Nucleus accumbens (tissue), 56 donors: ENCODE measurements at places on chromosomes 11 and 22.

GRCh38 chr11:12139144-12139881 is 28.9 kb downstream of the MICAL2 start:
- no peak for DNase-seq

DNA sequence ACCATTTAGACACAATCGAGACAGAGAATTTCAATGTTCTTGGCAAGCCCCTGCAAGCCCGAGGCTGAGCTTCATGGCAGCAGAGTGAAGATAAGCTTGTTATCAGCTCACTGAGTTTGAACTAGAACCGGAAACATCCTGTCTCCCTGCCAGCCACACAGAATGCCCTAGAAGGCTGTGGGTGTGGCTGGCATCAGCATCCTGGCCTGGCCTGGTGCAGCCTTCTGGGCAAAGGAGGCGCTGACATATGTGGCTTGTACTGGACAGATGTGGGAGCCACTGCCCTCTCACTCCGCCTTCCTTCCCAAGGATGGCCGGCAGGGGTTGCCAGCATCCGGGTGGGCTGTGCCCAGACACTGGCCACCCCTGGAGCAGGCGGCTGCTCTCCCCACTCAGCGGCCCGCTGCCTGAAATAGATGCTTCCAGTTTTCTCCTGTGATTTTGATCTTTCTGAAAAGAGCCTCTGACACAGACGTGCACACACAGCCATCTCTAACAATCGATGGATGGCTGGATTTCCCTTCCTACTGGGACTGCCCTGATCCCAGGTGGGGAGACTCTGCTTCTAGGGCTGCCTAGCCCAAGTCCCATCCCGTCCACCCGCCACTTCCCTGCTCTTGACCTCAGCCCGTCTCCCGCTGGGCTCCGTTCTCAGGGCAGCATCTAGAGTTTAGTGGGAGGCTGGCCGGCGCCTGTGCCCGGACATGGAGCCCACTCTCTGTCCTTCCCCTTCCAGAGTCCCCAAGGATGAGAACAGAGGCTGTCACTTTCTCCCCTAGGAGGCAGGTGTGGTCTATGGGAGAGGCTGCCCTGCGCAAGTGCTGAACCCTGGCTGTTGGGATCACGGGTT is 149.7 kb downstream of the CTTN start:
- no peak for DNase-seq

GRCh38 chr22:21055880-21056319 is 10.2 kb downstream of the LRRC74B start:
- no peak for DNase-seq

DNA sequence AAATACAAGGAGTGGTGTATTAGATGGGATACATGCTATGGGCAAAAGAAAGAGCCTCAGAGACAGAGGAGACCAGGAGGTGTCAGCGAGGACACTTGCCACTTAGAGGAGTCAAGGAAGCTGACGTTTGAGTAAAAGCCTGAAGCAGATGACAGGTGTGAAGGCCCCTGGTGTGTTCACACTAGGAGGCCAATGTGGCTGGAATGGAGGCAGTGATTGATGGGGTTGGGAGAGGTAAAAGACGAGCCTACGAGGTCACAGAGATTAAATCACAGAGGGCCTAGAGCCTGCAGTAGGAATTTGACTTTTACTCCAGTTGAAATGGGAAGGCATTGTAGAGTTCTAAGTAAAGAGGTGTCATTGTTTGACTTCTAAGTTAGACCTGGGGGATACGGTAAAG is 12.0 kb upstream of the GDPD5 start:
- DNase-seq = no peak

DNA sequence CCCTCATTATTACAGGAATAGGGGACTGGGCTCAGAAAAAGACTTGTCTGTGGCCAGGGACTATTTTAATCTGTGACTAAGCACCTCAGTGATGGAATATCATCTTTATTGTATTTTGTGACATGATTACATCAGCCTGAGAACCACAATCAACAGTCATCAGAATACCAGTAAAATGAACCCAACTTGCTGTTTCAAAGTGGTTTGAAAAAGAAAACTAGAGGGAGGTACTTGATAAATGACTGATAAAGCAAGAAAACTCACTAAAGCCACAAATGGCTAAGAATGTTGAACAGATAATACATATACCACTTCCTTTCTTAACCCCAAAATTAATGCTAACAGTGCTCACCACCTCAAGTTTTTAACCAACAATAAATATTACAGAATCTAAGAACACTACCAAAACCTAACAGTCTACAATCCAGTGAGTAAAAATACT is 155.7 kb downstream of the ATG16L2 start:
- DNase-seq = no peak

DNA sequence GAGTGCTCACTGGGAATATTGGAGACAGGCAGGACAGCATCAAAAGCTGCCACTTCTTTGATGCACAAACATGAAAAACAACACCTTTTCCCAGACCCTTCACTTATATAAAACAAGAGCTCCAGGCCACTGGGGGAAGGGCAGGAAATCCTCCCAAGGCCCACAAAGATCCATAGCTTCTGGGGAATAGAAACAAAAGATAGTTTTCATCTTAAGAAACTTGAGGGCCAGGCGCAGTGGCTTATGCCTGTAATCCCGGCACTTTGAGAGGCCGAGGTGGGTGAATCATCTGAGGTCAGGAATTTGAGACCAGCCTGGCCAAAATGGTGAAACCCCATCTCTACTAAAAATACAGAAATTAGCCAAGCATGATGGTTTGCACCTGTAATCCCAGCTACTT is 15.3 kb downstream of the RTL6 start:
- no peak for DNase-seq

GRCh38 chr11:22130462-22131053 is 62.3 kb upstream of the ANO5 start:
- no peak for DNase-seq

- no peak for DNase-seq
Measured at GRCh38 chr11:128480066-128480465, 107.3 kb downstream of the ETS1 start.

- DNase-seq = no peak
Measured at GRCh38 chr11:45485070-45485707, 180.2 kb downstream of the CHST1 start.

GRCh38 chr11:67276781-67277230 is 10.5 kb downstream of the GRK2 start:
- no peak for DNase-seq

- no peak for DNase-seq
Measured at GRCh38 chr11:113372309-113372708, 15.3 kb upstream of the ANKK1 start.

DNA sequence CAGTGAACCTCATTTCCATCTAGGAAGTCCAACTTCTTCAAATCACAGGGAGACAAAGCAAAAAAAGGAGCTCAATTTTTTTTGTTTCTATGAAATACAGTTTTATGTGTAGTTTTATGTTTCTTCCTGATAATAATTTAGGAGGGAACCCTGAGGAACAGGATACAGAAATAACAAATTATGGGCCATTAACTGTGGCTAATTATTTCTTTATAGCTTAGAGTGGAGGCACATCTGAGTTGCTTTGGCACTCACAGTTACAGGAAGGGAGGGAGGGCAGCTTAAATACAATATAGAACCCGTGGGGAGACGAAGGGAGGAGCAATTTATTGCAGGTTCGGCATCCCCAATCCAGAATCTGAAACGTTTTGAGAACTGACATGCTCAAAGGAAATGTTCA is 37.1 kb upstream of the HORMAD2 start:
- no peak for DNase-seq

DNA sequence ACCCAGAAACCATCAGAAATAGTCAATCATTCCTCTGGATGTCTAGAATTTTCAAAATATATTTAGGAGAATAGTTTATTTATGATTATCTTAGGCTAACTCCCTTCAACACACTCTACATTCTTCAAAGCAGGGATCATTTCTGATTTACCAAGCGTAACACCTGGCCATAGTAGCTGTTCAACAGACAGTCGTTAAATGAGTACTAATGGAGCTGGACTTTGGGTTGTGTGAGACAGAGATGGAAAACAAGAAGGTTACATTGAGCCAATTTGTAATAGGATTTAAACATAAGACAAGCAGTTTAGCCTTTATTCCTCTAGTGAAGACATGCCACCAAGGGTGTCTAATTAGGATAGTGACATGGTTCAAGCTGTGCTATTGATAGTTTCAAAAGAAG is 129.2 kb upstream of the ANO3 start:
- DNase-seq = no peak

DNA sequence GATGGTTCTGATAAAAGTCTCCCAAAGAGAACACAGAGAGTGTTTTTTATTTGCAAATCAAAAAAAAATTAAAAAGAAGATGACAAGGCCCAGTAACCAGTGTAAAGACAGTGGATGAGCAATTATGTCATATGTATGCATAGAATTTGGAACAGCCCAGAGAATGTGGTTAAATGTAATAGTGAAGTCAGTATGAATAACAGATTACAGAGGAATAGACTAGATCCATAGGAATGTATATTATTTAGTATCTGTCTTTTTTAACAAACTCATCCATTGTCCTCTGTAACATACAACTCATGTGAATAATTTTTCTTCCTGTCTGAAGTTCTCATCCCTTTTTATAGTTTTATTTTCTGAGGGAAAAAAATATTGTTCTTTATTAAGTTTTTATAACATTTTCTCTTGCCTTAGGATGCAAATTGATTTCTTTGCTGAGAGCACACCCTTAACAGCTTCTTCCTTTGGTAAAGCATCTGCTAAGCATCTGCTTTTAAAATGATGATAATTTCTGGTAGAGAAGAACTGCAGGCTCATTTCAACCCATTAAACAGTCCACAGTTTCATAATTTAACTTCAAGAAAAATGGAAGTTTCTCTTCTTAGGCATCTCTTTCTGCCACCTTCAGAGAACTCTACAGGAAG is 266.5 kb upstream of the MTNR1B start:
- DNase-seq = no peak

GRCh38 chr11:85652786-85653447 is 5.2 kb downstream of the TMEM126A start:
- DNase-seq = no peak

DNA sequence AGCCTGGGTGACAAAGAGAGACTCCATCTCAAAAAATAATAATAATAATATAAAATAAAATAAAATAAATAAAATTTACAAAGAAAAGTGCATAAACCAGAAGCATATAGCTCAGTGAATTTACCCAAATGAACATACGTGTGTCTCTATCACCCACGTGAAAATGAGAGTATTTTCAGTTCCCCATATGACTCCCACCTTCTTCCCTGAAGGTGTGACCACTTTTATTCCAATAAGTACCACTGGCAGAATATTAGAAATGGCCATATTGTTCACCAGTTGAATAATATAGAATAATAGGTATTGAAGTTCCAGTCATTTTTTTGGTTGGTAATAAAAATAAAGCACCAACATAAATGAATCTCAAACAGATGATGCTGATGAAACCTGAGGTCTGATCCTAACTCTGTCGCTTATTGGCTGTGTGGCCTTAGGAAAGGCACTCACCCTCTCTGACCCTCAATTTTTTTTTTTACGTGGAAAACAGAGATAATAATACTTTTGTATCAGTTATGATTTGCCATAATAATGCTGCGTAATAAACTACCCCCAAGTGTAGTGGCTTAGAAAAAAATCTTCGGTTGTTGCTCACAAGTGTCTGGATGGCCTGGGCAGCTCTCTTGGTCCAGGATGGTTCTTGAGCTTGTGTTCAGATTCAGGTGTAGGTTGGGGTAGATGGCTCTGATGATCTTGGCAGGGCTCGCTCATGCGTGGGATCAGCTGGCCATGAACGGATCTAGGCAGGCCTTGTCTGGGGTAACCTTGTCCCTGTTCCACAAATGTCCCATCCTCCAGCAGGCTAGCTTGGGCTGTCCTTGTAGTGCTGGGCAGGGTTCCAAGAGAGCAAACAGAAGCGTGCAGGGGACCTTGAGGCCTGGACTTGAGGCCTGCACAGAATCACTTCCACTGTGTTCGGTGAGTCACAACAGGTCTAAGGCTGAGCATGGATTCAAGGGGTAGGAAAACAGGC is 88.1 kb downstream of the MYO18B start:
- no peak for DNase-seq

DNA sequence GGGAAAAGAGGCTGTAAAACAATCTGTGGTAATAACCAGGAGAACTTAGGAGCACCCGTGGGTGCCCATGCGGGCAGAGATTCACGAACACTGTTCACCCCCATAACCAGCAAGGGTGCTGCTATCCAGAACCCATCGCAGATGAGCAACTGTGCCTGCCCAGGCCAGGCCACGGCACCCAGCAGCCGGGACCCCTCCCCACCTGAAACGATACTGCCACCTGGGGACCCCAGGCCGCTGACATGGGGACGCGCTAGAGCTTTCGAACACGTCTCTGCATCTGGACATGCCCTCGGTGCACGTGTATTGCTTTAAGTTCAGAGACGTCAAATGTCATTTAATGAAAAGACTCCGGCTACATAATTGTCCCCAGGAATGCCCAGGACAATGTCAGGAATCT is 14.3 kb upstream of the MUC2 start:
- no peak for DNase-seq

DNA sequence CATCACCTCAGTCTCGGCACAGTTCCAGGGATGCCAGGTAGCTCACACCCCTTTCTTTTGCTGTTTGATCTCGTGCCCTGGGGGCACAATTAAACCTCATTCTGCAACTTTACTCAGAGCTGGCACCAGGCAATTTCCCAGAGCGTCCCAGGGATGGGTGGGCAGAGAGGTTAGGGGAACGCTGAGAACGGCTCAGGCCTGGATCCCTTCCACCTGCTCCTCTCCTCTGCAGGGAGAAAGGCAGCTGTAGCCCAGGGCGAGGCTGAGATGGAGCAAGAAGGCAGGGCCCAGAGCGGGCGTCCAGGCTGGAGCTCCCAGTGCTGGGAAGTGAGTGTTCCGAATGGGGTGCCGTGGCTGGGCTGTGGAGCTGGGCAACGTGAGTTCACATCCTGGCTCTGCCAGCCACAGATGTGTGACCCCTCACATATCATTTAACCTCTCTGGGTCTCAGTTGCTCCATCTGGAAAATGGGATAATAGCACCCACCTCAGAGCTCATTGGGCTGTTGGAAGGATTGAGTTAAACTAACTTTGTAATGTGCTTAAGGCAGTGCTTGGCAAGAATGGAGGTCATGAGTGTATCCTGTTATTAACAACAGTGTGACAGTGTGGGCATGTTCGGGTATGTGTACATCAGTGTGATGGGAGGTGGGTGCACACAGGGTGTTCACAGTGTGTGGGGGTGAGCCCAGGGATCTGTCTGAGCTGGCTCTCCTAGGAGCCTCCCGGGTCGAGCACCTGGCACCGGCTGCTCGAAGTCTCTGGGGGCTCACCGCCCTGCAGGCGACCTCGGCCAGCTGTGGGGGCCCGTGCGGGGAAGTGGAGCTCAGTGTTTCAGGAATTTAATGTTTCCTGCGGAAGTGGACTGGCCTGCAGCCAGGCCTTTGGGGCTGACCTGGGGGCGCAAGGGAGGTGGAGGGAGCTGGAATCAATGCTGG is 15.5 kb downstream of the OTUB1 start:
- DNase-seq = no peak

GRCh38 chr11:57323167-57323854 is 1.4 kb downstream of the TNKS1BP1 start:
- DNase-seq = no peak

- no peak for DNase-seq
Measured at GRCh38 chr11:84865257-84865656, 761.9 kb downstream of the DLG2 start.
